IPS DF 6.9 (cell line): ENCODE measurements at places on chromosomes 1 and 21.

DNA sequence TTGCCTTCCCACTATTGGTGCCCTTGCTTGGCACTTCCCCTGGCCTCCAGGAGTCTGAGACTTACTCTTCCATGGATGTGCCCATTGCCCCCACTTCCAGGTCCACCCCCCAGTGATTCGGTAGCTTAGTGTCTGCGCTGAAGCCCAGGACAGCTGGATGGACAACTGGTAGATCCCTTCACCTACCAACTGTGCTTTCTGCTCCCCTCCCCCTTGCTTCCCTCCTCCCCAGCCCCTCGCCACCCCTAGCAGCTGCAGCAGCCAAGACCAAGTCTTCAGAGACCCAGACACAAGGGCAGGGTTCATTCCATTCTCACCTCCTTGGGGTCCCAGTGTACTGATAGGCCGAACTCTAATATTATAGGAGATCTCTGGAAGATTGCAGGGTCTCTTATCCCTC is 6.9 kb downstream of the LMNA start:
- no peak for DNase-seq

- DNase-seq = no peak
Measured at GRCh38 chr1:84720221-84720780, 30.0 kb upstream of the SSX2IP start.

GRCh38 chr1:53896635-53897229 is 2.7 kb downstream of the DIO1 start:
- DNase-seq = no peak

DNA sequence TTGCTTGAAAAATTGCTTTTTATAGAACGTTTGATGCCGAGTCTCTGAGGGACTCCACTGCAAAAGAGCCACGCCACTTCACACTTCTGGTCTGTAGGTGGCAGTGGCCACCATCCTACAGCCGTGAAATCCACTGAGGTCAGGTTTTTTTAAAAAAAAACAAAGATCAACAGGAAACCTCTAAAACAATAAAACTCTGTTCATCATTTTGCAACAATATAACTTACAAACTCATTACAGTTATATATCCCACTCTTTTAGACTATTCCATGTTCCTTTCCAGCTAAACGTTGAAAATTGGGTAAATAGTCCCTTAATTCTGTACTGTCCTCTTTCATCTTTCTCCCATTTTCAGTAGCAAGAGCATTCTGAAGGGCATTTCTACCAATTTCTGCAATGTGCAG is 64.6 kb upstream of the FMN2 start:
- DNase-seq = peak; percentile 22

- DNase-seq = no peak
Measured at GRCh38 chr1:204735042-204735441, 49.5 kb upstream of the LRRN2 start.
